ENCODE measurements at places on chromosomes 3 and 15. TPM values are rescaled to one million over a fixed set of nuclear protein-coding genes. Genes with fewer than 3 reads are reported as not detected.

- DNase-seq = no peak
These were observed 9.2 kb upstream of the HHLA2 start for GRCh38 chr3:108287146-108287545.

DNA sequence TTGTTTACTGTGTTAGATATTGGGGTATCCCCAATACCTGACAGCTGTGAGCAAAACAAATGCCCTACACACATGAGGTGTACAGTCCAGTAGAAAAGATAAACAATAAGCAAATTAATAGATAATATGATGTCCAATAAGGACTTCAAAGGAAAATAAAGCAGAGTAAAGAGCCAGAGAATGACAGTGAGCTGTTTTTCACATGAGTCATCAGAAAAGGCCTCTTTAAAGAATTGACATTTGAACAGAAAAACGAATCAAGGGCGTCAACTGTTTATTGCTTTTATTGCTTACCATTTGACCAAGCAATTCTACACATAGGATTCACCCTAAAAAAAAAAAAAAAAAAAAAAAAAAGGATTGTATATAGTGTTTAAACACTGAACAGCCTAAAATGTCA, 96.6 kb upstream of the FLNB start:
- peak; percentile 2 for DNase-seq

- DNase-seq = no peak
These were observed 35.2 kb downstream of the IFT122 start for GRCh38 chr3:129474984-129475804.

GRCh38 chr3:16439848-16440708, 73.4 kb downstream of the RFTN1 start:
- no peak for DNase-seq

GRCh38 chr3:176927280-176927679, 270.0 kb downstream of the TBL1XR1 start:
- DNase-seq = no peak

DNA sequence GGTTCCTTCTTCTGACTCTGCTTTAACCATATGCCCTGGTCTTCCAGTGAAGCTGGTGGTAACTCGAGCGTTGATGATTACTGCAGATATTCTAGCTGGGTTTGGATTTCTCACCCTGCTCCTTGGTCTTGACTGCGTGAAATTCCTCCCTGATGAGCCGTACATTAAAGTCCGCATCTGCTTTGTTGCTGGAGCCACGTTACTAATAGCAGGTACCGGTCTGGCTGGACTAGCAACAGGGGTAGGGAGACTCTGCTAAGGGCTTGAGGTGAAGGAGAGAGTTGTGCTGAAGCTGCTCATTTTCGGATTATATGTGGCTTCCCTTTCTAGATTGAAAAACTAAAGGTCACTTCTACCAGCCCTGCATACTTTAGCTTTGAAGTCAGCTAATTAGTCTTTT, 16.8 kb downstream of the CLDN16 start:
- no peak for DNase-seq

DNA sequence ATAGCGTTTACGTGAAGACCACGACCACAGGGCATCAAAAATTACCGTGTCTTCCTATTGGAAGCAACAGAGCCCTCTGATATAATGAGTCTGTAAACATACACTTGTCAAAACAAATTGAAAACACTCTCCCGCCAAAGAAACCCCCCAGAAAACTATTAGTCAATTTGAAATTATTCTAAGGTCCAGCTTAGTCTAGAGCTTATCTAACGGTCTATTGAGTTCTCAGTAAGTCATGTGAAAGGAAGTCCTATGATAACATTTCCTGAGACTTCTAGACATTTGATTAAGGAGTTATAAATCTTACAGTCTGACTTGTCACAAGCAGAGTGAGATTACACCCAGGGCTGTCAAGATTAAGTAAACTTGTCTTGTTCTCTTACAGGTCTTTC, 356.3 kb downstream of the FOXP1 start:
- DNase-seq = no peak

- no peak for DNase-seq
These were observed 810 bp upstream of the MEF2A start for GRCh38 chr15:99565049-99565298.

DNA sequence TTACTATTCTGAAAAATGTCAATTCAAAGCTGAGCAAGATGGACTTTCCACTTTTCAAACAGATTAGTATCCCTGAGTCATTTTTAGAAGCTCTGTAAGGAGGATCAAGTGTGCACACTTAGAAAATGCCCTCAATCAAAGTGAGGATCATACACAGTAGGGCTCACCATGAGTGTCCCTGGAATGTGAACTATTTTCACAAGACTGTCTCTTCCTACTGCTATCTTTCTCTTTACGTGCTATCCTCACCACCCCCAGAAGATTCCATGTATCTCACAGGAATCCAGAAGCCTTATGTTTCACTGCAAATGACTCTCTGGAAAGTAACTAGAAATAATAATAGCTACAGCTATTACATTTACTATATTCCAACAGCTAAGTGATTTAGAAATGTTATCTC, 349.9 kb upstream of the TGFBR2 start:
- no peak for DNase-seq

DNA sequence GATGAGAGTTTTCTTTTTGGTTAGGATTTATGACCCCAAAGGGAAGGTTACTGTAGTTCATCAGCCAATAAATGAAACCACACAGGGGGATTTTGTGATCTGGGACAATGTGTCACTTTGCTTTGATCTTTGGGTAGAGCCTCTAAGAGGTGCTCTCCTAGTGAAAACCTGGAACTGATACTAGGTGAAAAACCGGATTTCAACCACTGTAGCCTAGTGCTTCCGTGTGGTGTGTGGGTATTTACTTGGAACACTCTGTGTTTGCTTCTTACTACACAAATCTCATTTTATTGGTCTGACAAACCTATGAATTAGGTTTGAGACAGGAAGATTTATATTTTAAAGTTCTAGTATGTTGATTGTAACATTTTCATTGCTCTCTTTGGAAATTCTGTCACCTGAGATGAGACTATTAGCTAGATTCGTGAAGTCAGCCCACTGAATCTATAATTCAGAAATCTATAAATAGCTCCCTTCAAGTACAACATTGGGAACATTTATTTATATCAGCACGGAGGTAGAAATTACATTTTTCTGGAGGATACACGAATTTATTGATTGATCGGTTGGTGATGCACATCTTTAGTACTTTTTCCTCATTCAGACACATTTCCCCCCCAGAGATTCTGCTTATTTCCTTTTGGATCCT, 119.8 kb downstream of the AKAP13 start:
- DNase-seq = no peak

DNA sequence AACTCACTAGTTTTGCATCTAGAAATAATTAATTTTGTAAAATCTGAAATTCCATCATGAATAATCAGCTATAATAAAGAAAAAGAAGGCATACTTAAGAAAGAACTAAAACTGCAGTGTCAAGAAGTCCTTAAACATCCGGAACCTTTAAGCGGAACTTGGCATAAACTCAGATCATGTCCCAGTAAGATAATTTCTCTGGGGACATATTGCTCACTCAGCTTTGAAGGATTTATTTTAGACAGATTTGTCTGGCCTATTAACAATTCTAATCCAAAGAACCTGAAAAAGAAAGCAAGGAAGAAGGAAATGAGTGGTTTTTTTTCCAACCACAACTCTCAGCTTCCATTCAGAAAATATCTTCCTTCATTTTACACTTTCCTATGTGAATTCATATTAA, 850.3 kb downstream of the ROBO1 start:
- DNase-seq = no peak

DNA sequence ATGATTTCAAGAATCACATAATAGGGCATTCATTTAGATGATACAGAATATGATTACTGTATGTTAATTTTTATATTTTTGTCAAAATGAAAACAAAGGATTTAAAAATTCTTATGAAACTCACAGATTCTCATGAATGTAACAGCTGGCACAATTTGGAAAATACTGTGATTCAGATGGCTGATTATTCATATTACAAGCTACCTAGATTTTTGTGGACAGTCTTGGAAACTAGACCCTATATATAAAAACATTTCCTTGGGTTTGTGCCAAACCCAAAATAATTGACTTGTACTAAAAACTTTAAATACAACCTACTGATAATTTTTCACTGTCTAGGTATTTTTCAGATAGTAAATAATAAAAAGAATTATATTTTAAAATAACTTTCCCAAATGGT, 26.2 kb downstream of the ZBED2 start:
- no peak for DNase-seq

DNA sequence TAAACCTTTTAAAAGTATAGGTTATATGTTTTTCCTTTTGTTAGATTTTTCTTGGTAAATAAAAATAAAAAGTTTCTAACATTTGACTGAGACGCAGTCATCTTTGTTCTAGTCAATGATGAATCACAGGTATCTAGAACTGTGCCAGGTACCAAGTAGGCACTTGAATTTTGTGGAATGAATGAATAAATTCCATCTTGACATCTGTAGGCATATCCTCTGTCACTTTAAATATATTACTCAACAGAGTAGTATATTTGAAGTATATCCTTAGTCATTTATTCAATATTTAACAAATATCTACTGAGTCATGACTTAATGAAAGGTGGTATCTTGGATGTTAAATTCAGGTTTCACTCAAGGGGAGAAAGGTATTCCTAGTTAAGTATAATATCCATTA, 828.4 kb downstream of the TUSC7 start:
- peak; percentile 62 for DNase-seq

DNA sequence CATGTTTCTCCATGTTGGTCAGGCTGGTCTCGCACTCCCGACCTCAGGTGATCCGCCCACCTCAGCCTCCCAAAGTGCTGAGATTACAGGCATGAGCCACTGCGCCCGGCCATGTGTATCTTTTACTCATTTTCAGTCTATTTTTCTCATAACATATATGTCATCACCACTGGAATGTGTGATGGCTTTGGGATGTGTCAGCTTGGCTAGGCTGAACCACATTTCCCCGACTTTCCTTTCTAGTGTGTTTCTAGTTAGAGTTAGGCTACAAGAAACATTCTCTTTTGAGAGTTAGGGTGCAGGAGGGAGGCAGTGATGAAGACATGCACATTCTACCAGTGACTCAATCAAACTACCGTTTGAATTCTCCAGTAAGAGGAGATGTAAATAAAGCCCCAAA, 444.9 kb upstream of the THBS1 start:
- peak; percentile 36 for DNase-seq

- peak; percentile 34 for DNase-seq
These were observed 277.3 kb upstream of the TLE3 start for GRCh38 chr15:70375006-70375431.

GRCh38 chr3:196144383-196145105, 62.7 kb upstream of the TFRC start:
- DNase-seq = peak; percentile 37

GRCh38 chr15:40960151-40960885, 7.0 kb downstream of the CHAC1 start:
- DNase-seq = no peak

Gene ISLR
- not detected for total RNA-seq

Gene FHIT
- total RNA-seq = 3.7 TPM

Gene STAB1
- total RNA-seq = not detected

Gene ROBO1
- 47.6 TPM for total RNA-seq

Gene NDUFAF3
- total RNA-seq = 108 TPM

Gene CCR8
- total RNA-seq = not detected

Gene MCTP2
- total RNA-seq = 14.5 TPM

Gene CHRNA3
- not detected for total RNA-seq
